ENCODE measurements at places on chromosomes 11 and 22.

- no peak for DNase-seq
Measured at GRCh38 chr11:92803391-92803790, 166.1 kb upstream of the MTNR1B start.

DNA sequence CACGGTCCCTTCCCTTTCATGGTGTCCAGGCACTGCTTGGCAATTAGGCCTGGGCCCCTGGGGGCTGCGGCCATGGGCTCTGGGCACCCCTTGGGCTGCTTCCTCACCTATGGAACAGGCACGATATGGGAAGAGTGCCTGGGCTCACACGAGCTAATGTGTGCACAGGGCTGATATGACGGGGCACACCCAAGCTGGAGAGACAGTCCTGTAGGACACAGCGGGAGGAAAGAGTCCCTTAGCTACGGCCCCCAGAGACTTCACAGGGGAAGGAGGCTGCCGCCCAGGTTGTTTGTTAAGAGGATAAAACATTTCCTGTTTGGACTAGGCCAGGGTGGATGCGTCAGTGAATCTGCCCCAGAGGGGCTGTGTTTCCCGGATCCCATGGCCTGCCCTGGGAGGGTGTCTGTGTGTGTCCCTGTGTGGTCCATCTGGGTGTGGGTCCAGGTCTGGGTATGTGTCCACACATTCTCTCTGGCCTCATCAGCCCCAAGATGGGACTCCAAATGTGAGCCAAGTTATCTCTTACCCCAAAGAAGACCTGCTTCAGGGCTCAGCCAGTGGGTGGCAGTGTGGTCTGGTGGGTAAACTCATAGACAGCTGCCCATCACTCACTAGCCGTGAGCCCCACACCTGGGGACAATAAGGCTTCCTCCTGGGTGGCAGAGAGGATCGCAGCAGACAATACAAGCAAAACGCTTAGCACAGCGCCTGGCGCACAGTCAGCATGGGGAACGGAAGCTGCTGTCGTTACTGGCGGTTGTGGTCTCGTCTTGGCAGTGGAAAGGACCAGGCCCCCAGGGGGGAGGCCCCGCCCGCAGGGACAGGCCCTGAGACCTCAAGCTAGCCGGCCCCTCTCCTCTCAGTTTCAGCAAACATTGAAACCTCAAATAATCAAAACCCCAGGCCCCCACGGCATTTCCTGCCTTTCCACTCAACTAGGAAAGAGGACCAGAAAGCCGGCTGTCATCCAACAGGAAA is 3.2 kb upstream of the EMID1 start:
- peak; percentile 97 for DNase-seq

DNA sequence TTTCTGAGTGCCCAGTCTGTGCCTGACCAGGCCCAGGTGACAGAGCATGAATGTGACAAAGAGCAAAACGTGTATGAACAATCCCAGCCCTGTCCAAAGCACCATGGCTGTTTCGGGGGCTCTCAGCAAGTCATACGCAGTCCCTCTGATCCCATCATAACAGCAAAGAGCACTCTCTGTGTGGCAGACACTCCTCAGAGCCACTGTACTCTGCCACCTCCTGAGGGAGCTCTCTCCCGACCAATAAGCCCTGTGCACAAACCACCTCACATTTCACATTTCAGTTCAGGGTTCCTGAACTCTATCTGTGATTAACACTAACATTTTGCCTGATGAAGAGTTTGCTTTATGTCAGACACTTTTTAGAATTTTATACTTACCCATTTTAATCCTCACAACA is 6.6 kb downstream of the DGCR2 start:
- DNase-seq, result no peak

GRCh38 chr11:80810695-80811094 is 1369.9 kb upstream of the TENM4 start:
- DNase-seq, result no peak

DNA sequence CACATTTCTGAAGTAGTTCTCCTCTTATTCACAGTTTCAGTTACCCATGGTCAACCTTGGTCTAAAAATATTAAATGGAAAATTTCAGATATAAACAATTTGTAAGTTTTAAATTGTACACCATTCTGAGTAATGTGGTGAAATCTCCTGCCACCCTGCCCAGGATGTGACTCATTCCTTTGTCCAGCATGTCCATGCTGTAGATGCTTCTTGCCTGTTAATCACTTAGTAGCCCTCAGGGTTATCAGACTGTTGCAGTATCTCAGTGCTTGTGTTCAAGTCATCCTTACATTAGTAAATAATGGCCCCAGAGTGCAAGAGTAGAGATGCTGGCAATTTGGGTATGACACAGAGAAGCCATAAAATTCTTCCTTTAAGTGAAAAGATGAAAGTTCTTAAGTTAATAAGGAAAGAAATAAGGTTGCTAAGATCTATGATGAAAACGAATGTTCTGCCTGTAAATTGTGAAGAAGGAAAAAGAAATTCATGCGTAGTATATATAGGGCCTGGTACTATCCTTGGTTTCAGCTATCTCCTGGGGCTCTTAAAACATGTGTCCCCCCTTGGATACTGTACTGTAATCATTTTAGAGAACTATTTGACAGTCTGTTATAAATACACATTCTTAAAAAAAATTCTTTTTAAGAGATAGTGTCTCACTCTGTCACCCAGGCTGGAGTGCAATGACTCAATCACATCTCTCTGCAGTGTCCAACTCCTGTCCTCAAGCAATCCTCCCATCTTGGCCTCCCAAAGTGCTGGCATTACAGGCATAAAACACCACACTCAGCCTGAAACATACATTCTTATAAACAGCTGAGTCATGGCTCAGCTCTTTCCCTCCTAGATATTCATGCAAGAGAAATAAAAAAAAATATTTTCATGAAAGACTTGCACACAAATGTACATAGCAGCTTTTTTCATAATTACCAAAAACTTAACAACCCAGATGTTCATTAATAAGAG is 31.3 kb downstream of the MTNR1B start:
- DNase-seq, result no peak
